Ascending aorta (tissue), 2 donors: ENCODE measurements at places on chromosomes 3 and 15. TPM values are rescaled to one million over a fixed set of nuclear protein-coding genes. Genes with fewer than 3 reads are reported as not detected.

DLL4 gene
- 30.2 TPM for total RNA-seq

DNA sequence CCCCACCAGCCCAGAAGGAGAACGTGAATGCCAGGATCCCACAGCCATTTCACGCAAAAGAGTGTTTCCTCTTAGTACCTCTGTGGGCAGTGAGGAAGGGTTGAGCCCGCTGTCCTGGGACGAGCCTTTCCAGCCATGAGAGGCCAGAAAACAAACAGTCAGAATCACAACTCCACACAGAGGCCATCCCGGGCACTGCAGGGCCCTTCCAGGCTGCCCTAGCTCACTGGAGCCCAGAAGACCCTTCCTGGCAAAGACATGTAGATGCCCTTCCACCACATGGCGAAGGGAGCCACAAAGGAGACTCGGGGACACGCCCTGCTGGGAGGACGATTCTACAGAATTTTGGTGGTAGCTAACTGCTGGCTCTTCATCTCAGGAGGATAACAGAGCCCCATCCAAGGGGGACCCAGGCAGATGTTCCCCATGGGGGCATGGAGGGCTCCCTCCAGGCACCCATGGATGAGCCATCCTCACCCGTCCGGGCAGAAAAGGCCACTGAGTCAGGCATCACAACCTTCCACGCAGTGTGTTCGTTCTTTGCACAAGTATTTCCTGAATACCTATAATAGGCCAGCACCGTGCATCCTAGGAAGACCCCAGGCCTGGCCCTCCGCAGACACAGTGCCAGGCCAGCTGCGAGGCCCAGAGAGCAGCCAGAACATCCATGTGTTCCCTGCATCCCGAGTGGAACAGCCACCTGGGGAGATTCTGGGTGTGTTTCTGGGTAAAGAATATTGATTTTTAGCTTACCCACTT, 47.2 kb downstream of the SLC12A8 start:
- DNase-seq = no peak

DNA sequence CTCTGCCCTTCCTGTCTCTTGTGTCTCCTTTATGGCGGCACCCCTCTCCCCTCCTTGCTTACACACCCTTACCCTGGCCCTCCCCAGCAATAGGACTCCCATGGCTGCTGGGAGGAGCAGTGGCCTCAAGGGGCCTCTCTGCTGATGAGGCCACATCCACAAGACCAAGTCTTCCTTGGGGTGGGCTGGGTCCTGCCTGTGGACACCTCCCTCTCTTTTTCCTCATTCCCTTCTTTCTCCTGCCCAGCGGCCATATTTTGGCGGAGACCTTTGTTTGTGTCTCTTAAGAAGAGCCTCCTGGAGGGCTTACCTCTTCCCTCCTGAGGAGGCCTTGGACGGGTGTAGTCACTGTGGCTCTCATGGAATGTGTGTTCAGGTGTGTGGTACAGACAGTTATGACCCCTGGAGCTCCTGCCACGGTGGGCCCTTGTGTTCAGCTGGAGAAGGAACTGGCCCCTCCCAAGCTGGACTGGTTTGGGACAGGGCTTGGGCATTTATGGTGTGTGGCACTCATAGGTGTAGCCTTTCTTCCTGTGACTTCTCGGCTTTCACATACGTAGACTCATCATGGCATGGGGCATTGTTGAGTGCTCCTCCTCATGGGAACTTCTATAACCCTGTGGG, 56.6 kb upstream of the APEH start:
- DNase-seq = no peak

- no peak for DNase-seq
Measured at GRCh38 chr15:90062462-90062932, 39.8 kb downstream of the IDH2 start.

GRCh38 chr3:83457551-83457950, 1501.2 kb upstream of the CADM2 start:
- no peak for DNase-seq
